Muscle of arm (tissue), 14 donors: ENCODE measurements at places on chromosomes 5 and 9. TPM values are rescaled to one million over a fixed set of nuclear protein-coding genes. Genes with fewer than 3 reads are reported as not detected.

GRCh38 chr5:67426961-67427849, 230.6 kb upstream of the CD180 start:
- no peak for DNase-seq

DNA sequence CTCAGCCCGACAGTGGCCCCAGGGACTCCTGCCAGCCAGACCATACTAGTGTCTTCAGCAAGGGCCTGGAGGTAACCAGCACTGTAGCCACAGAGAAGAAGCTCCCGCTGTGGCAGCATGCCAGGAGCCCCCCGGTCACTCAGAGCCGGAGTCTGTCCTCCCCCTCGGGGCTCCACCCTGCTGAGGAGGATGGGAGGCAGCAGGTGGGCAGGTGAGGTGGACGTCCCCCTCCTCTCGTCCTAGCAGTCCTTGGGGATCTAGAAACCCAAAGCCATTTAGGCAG, 28.0 kb upstream of the LRRC14B start:
- no peak for DNase-seq

AP3S1 gene
- polyA plus RNA-seq = 109 TPM

DNA sequence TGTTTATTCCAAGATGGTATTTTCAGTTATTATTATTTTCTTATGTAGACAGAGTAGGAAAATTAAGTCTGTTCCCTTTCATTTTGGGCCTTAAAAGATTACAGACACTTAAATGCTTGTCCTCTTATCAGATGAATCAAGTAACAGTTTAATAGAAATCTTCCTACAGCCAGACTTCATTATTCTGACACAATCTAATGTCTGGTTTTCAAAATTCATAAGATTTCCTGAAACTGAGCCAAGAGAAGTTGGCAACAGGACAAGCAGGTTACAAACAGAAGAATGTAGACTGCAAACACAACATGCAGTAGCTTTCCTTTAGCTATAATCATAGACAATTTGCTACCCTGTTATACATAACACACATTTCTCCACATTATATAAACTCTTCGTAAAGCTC, 130.5 kb downstream of the FBXL17 start:
- DNase-seq = peak; percentile 4
